ENCODE measurements at places on chromosomes 5 and 9. TPM values are rescaled to one million over a fixed set of nuclear protein-coding genes. Genes with fewer than 3 reads are reported as not detected.

DNA sequence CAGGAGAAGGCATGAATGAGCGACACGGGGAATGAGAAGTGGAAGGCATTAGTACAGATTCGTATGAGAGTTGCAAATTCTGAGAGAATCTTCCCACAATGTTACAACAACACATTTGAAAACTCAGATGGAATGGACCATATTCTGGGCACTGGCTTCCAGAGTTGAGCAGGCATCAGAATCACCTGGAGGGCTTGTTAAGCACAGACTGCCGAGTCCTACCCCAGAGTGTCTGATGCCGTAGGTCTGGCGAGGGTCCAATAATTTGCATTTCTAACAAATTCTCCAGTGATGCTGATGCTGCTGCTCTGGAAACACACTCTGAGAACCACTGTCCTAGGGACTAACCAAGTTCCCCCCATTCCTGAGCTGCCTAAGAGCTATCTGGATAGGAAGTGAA, 2.9 kb upstream of the TLX3 start:
- no peak for DNase-seq

RNF183 gene
- total RNA-seq = not detected

GRCh38 chr9:97057651-97058050, 18.7 kb upstream of the CTSV start:
- no peak for DNase-seq

DNA sequence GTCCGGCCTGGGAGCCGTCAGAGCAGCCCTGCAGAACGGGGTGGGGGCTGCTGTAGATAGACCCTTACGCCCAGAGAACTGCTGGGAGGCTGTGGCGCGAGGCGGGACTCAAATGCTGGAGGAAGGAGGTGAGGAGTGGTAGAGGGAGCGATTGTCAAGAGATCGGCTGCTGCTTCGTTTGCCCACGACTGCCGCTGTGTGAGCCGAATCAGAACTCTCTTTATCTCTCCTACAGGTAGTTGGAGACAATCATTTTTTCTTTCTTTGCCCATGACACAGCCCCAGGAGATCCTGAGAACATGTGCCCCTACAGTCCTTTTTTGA, 456 bp downstream of the ZNF79 start:
- DNase-seq = no peak

GRCh38 chr9:80881320-80881719, 808.0 kb downstream of the TLE1 start:
- DNase-seq = no peak

CARTPT gene
- not detected for total RNA-seq

GRCh38 chr9:18596920-18597319, 123.0 kb downstream of the ADAMTSL1 start:
- DNase-seq = no peak

- no peak for DNase-seq
These were observed 200.0 kb upstream of the GDNF start for GRCh38 chr5:38039826-38040225.

- no peak for DNase-seq
These were observed 499.5 kb upstream of the KLF4 start for GRCh38 chr9:107989099-107989498.

DNA sequence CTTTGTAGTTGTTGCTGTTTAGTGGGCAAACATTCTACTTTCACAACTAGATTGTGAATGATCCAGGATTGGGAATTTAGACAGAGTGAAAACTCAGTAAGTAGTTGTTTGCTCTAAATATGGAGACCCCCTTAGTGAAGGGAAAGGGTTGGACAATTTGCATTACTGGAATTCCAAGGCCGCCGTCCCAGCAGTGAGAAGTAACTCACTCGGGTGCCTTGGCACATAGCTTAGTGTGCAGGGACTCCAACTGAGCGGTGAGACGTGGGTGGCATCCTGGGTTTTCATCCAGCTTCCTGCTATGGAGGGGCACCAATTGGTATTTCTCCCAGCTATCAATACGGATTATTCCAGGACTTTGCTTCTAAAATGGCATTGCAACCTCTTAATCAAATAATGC, 69.7 kb upstream of the FCN1 start:
- no peak for DNase-seq

All from naive thymus-derived CD4-positive, alpha-beta T cell (primary cell).